MG63 (cell line): ENCODE measurements at places on chromosomes 1 and 21. TPM values are rescaled to one million over a fixed set of nuclear protein-coding genes. Genes with fewer than 3 reads are reported as not detected.

Gene LIPI
- total RNA-seq = not detected in 2 replicates

DNA sequence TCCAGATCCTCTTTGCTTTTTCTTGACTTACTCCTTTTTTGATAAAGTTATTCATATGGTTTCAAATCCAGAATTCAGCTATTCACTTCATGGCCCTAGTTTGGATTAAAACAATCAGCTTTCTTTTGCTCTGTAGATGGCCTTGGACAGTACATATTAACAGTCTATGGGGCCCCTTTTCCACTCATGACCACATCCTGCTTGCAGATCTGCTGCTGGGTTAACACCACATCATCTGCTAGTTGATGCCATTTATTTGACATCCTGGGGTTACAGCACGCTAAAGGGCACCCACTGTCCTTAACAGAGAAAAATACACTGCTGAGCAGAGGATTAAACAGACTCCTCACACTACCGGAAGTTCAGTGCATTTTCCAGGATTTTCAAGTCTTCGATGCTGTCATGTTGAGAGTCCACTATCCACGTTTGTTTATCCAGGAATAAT, 941 bp upstream of the IFI16 start:
- DNase-seq = no peak

DNA sequence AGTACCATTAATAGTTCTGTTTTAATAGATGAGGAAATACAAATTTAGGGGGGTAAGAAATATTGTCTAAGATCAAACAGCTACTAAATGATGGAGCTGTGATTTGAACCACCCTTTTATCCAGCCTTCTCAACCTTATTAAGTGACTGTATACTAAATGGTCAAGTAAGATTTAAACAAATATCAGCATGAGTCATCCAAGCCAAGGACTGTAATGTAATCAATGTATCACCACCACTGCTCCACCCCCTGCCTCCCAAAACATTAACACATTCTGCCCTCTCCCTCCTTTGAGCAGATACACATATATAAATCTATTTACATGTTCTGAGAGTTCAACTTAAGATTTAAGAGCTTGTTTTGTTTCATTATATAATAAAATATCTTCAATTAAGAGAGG, 58.9 kb downstream of the LRRC40 start:
- peak; percentile 20 for DNase-seq

- DNase-seq = no peak
Measured at GRCh38 chr1:75203415-75204277, 69.5 kb downstream of the LHX8 start.

- DNase-seq = peak; percentile 35
Measured at GRCh38 chr1:244065063-244065793, 14.1 kb downstream of the ZBTB18 start.

Gene PTPRC
- 7.0 and 12.1 TPM in 2 replicates for total RNA-seq

Gene GPR37L1
- not detected in 2 replicates for total RNA-seq

DNA sequence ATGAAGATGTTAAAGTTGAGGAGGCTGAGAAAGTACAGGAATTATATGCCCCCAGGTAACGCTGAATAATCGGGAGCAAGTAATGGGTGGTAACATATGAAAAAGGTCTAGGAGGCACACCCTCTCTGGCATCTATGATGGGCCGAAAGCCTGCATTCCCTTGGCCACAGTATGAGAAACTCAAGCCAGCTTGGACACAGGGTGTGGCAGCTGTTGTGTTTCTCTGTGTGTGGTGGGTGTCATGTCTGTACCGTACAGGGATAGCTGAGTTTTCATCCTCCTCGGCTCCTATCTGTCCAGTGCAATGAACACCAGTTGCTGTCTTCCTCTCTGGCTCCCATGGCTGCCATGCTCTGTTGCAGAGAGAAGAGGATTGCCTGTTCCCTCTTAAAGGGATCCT, 32.9 kb downstream of the NBPF3 start:
- no peak for DNase-seq

GRCh38 chr1:230849451-230850224, 18.7 kb downstream of the C1orf198 start:
- DNase-seq = peak; percentile 92

GRCh38 chr1:189962181-189962580, 515.5 kb downstream of the BRINP3 start:
- DNase-seq = peak; percentile 64

GRCh38 chr1:182261655-182262054, 129.9 kb downstream of the GLUL start:
- no peak for DNase-seq

- DNase-seq = peak; percentile 22
Measured at GRCh38 chr1:84402060-84402459, 3.8 kb downstream of the DNASE2B start.

Gene CYP4A22
- total RNA-seq = not detected in 2 replicates

DNA sequence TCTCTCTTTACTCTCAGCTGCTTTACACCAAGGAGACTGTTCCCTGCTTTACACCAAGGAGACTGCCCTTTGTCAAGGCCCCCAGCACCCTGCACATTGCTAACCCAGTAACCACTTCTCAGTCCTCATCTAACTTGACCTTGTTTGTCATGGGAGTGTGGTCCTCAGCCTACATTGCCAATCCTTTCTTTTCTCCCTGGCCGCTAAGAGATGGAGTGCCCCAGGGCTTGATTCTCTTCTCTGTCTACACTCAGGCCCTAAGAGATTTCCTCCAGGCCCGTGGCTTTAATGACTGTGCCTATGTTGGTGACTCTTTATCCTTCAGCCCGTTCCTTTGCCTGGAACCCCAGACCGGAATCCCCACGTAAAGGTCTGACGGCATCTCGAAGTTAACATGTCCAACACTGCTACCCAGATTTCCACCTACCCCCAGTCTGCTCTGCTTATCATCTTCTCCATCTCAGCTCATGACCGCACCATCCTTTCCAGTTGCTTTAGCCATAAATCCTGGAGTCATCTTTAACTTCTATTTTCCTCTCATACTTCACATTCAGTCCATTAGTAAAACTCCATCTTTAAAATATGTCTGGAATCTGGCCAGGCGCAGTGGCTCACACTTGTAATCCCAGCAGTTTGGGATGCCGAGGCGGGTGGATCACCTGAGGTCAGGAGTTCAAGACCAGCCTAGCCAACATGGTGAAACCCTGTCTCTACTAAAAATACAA, 9.5 kb upstream of the SEMA4A start:
- DNase-seq = no peak

DNA sequence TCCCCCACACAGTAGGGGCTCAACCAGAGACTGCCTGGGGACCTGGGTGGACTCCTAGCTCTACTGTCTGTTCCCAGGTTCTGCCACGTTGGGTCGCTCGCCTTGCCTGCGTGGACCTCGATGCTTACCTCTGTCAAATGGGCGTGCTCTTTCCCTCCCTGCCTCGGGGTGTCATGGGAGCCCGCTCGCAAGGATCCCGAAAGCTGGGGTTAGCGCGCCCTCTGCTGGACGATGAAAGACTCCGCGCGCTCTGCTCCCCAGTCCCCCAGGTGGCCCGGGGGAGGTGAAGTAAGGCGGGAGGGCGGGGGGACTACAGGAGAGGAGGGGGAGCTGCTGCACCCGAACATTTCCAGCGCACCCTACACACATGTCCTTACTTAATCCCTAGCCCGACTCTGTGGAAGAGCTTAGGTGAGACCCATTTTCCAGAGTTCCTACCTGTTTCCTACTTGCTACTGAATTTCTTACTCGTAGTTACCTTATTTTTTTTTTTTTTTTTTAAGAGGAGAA, 2.3 kb upstream of the BSND start:
- DNase-seq = peak; percentile 65

DNA sequence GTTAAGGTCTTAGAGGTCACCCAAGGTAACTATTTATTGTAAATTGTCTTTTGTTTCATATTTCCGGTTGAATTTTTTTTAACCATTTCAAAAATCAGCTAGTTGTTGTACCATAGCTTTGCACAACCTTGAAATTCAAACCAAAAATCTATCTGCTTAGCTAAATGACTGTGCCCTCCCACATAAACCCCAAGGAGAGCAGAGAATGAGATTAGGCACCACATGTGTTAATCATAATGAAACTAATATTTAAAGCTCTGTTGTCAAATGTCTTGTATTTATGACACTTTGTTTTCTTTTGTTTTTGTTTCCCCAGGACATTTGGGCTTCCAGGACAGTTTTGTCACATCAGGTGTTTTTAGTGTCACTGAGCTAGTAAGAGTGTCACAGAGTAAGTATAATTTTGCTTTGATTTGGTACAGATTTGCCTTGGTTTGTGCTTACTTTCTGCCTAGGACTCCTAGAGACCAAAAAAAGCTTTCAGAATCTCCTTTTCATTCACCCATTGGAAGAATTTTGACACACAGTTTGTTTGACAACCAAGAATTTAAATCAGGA, 249.9 kb downstream of the NFIA start:
- DNase-seq = no peak

Gene S100A1
- 0.99 TPM in 1 of 2 replicates, not detected in the other for total RNA-seq
